Hindlimb muscle (tissue), 1 donor: ENCODE measurements at places on chromosomes 7 and 10.

- peak; percentile 45 for DNase-seq
Measured at GRCh38 chr7:30276203-30276900, 8.0 kb upstream of the ZNRF2 start.

- DNase-seq, result no peak
Measured at GRCh38 chr7:147556317-147556716, 1034.2 kb upstream of the C7orf33 start.

DNA sequence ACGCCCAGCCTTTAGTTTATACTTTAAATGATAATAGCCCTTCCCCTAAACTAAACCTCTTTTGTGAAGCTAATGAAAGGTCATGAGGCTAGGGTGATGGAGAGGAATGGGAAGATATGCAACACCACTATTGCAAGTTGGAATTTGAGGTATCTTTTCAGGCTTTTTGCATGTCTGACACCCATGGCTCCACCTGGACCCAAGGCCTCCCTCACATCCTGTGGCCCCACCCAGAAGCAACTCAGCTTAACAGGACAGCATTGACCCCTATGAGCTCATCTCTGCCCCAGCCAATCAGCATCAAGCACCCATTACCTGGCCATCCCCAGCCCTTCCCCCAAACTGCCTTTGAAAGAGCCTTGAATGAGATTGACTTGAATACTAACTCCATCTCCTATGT is 674.2 kb upstream of the NRP1 start:
- DNase-seq, result no peak

- no peak for DNase-seq
Measured at GRCh38 chr7:105213611-105214010, 175.1 kb downstream of the SRPK2 start.

DNA sequence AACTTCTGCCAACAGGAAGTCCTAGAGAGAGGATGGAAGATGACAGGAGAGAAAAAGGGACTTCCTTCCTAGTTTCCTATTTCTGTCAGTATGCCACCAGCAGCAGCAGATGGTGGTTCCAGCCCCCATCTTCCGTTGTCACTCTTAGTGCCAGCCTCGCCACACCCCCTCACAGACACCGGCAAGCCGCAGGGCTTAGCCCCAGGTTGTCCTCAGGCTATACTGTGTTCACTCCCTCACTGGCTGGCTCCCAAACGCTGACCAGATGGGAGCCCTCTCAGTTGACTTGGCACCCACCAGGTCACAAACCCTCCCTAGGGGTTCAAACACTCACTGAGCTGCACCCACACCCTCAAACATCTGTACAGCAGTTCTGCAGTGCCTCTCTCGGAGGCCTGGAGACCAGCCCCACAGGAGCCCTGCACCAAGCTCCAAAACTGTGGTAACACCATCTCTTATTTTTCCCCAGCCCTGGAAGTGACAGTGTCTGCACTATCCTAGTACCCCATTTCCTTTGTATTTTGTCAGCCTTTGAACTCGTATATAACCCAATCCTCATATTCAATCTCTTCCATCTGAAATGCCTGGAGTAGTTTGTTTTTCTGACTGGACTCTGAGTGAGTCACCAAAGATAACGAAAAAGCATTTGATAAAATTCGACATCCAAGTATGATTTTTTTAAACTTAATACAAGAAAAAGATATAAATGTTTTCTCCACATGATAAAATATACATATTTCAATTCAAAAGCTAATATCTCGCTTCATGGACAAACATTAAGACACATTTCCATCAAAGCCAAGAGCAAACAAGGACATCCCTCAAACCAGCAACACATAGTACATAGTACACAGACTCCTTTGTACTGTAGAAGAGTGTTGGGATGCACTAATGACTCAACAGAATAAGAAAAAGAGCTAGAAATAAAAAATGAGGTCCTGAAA is 34.5 kb downstream of the SMURF1 start:
- DNase-seq, result no peak

DNA sequence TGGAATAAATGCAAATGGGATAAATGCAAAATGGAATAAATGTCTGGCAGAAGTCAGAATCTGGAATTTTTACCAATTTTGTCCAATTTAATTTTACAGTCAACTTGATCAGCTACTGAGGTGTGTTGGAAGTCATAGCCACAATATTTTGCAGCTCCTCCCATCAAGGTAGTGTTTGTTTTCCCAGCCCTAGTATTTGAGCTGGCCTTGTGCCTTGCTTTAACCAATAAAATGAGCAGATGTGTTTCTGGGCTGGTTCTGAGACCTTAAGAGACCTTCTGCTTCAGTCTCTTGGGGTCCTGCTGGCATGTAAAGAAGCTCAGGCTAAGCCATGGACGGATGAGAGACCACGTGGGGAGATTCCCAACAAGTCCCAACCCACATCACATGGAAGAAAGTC is 42.7 kb upstream of the RSBN1L start:
- DNase-seq, result no peak

- DNase-seq, result no peak
Measured at GRCh38 chr7:99359465-99360154, 14.9 kb upstream of the ARPC1B start.

DNA sequence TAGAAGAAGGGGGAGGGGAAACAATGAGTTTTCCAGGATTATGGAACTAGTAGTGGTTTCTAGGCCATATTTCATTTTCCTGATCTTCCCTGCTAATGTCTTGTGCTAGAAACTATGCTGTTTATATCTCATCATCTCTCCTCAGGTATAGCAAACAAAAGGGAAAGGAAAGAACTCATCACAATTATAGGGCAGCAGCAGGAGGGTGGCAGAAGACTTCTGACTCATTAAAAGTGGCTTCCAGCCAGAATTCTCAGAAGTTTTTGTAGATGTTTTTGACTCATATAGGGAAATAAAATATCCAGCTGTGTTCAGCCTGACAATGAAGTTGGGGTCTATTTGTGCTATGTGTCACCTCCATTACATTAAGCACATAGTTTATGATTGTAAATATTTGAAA is 6.5 kb downstream of the AHR start:
- no peak for DNase-seq

DNA sequence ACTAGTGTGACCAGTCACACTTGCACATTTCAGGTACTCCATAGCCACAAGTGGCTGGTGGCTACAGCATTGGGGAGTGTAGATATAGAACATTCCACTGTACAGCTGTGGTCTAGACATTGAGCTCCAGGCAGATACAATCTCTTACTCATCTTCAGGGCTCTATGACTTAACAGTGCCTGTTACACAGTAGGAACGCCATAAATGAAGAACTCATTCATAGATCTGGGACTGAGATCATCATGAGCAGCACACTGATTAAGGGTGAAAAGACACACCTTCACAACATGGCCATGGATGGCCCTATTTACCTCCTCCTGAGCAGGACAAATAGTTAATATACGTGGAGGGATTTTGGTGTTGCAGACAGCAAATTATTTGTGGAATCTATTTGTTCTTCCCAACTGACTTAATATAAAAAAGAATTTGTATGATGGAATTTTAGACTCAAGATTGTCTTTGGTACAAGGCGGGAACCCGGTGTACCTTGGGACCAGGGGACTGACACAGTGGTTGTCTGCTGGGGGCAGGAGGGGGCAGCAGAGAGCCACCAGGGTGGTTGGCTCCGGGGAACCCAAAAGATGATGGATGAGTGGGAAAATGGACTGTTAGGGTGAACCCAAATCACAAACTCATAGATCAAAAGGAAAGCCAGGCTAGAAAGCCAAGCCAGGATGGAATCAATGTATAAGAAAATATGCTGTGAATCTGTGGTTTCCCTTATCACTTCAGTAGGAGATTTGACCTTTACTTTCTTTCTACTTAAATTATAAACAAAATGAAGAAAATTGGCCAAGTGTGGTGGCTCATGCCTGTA is 24.3 kb upstream of the CPA2 start:
- DNase-seq, result no peak

DNA sequence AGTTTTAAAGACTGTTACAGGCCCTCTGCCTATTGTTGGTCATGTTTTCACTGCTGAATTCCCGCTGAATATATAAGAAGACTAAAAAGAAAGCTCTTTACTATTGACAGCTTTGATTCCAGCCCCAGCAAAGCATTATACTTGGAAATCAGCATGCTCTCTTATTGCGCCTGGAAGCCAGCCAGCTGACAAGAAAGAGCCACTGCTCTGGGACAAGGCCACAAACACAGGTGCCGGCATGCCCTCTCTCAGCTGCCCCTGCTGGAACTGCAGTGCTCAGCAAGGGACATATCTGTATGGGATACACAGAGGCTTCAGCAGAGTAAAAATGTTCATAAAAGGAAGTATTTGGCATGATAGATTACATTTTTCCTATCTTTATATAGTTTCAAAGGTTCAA is 523.9 kb downstream of the ADRA2A start:
- DNase-seq, result no peak

DNA sequence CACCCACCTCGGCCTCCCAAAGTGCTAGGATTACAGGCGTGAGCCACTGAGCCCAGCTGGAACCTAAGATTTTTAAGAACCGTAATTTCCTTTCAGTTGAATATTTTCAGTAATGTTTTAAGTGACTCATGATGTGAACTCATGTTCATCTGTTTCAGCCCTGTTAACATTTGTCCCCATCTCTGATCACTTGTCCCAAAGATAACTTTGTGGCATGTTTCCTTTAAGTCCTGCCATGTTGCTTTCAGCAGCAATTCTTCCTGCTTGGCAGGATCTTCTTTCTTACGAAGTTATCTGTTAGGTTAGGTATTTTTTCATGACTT is 19.3 kb downstream of the ZRANB1 start:
- DNase-seq, result no peak

- DNase-seq, result no peak
Measured at GRCh38 chr7:102252366-102252982, 34.2 kb upstream of the SH2B2 start.

- DNase-seq, result no peak
Measured at GRCh38 chr10:68067029-68067428, 8.1 kb downstream of the HERC4 start.

- DNase-seq, result no peak
Measured at GRCh38 chr7:54989453-54990225, 29.2 kb upstream of the EGFR start.

GRCh38 chr10:50544857-50545429 is 78.8 kb downstream of the SGMS1 start:
- no peak for DNase-seq

DNA sequence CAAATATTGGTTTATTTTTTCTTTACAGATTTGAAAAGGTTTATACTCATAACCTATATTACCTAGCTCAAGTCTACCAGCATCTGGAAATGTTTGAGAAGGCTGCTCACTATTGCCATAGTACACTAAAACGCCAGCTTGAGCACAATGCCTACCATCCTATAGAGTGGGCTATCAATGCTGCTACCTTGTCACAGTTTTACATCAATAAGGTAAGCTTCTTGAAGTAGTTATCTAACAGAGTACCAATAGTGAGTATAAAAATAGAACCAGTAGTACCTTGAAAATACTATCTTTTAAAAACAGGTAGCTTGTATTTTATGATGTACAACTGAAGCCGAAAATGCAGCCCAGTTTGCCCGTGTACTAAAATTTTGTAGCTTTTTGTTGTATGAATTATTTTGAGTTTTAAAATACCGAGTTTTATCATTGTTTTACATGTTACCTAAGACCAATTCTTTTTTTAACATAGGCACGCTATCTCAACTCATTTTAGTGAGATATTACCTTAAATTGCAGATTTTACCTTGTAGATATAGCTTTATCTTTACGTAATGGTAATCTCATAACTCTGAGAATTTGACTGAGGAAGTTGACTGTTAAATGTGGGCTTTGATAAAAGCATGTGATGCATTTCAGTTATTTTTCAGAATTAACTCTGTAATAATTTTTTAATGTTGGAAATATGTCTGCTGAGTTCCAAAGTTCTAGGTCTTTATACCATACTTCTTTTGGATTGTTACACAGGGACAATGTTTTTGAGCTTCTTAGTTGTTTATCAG is 17.3 kb downstream of the KIFBP start:
- no peak for DNase-seq

- peak; percentile 56 for DNase-seq
Measured at GRCh38 chr7:131071786-131072504, 255.7 kb upstream of the MKLN1 start.

- no peak for DNase-seq
Measured at GRCh38 chr7:151062399-151063211, 3.2 kb downstream of the SLC4A2 start.

DNA sequence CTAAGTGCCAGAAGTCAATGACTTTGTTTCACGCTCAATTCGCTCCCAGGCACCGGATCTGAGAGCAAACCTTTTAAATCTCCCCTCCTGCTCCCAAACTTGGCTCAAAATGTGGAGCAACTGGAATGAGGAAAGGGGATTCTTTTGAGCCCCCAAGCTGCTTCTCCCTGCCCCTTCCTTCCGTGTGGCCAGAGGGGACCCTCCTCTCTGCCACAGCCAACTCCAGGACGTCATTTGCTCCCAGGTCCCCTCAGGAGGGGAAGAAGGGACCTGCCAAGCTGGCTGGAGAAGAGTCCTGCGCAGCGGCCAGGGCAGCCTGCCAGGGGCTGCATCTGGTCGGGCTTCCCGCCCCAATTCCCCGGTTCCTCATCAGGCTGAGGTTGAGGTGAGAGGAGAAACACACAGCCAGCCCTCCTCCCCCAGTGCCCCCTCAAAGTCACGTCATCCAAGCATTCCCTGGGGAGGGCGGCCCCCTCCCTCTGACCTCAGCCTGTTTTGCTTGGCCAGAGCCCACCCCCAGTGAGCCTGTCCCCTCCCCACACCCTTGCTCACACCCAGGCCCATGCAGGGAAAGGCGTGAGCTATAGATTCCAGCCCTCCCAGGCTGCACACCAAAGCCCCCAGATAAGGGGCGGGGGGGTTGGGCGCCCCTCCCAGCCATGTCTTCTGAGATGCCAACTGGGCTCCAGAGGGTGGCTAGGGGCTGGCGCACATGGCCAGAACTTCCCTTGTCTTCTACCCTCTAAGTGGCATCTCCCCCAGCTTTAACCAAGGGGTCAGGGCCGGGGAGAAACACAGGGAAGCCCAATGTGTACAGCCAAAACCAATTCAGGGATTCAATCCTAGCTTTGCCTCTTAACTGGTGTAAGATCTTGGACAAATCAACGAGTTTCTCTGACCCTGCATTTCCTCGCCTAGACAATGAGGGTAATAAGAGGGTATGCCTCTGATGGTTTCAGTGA is 35.0 kb downstream of the SH3PXD2A start:
- peak; percentile 87 for DNase-seq

DNA sequence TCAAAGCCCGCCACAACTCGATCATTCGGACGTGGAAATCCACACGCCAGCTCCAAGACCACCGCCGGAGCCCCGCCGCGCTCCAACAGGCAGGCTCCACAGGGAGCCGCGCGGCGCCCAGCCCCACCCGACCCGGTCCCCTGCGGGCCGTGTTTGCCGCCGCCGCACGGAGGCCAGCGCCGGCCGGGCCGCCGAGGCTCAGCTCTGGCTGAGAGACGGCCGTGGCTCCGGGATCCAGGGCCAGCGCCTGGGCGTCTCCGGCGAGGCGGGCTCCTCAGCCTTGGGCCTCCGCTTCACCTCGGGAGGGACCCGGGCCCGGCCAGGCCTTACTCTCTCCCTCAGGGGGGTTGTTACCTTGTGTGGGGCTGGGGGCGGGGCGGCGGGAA is 333 bp downstream of the SMNDC1 start:
- no peak for DNase-seq

DNA sequence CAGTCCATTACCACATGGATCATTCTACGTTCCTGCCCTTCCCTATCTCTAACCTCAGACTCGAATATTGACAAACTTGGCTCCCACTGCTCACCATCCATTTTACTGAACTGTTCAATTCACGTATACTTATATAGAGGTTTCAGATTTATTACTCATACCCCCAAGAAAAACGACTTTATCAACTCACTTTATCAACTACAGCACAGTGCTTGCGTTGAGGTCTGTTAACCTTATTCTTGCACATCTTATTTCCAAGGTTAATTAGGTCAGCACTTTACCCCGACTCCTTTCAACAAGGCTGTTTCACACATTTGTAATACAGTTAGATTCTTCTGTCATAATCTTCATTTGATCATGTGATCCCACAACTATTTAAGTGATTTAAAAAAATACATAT is 162.3 kb upstream of the AHR start:
- DNase-seq, result no peak
